ENCODE measurements at places on chromosomes 2 and 18.

DNA sequence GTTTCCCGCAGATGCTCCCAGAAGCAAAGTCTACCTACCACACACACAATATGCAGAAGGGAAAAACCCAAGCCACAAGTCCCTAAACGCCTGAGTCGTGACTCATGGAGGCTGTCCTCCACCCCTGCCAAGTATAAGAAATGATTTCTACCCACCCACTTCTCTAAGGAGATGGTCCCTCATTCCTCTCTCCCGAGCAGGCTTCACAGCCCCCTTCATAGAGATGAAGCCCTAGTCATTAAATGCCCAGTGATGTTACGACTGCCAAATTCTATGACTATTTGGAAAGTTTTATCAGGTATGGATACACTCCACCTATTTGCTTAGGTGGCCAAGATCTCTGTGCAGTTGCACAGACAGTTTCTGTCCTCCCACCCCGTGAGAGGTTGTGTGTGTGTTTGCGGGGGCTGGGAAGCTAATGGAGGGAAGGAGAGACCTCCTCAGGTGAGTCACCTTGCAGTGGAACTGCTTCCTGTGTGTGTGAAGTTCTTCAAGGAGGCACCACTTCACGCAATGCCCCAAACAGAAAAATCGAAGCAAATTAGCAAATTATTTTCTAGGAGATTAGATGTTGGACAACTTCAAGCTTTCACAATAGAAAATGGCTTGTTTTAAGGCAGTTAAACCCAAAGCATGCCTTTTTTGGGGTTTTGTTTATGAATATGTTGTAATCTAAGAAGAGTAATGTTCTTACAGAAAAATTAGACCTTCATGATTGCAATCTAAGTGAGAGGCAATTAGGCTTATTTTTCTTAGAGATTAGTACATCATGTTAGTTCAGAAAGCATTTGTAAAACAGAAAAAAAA lies 175.2 kb downstream of the TGIF1 start:
- no peak for DNase-seq

DNA sequence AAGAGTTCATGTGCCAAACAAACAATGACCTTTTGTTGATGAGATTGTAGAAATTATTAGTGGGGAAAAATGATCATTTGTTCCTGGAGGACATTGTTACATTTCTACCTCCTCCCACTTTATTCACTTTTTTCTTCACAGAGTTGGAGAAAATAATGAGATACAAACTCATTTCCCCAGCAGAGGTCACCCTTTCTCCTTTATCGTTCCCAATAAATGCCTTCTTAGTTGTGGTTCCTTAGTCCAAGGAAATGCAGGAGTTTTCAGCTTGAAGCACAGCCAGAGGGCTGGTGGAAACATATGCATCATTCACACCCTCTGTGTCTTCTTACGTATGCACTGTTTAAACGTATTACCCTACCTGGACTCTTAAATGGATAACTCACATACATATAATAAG lies 108.8 kb downstream of the SLC4A3 start:
- DNase-seq = no peak

GRCh38 chr2:81061016-81061415 lies 756.5 kb upstream of the LRRTM1 start:
- DNase-seq = no peak

- DNase-seq = no peak
Observed at GRCh38 chr2:95005726-95006125, 19.8 kb upstream of the MAL start.

- no peak for DNase-seq
Observed at GRCh38 chr18:26536032-26536431, 12.3 kb downstream of the KCTD1 start.

DNA sequence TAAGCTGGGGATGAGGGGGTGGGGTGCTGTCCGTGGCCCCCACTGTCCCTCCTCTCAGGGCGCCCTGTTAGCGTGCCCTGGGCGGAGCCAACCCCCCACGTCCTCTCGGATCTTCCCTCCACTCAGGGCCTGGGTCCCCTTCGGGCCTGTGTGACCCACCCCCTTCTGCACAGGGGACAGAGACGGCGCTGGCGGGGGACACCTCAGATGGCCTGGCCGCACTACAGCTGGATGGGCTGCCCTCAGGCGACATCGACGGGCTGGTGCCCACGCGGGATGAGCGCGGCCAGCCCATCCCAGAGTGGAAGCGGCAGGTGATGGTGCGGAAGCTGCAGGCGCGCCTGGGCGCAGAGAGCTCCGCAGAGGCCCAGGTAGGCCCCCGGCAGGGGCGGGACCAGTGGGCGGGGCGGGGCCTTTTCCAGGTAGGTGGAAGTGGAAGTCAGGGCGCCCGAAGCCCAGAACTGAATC lies 9.9 kb upstream of the KLHL30 start:
- DNase-seq = no peak

DNA sequence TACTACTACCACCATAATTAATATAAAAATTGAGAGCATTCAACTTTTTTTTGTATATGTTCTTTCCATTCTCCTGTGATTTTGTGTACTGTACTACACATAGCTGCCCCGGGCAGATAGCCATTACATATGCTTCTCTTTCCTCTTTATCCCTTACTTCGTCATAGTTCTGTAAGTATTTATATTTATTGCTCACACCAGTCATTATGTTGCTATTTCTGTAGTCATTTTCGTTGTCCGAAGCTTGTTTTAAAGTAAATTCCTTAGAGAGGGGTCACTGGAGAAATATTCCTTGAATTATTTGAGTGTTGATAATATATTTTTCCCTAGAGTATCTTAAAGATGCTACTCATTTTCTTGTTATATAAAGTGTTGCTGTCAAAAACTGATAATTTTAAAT lies 144.0 kb downstream of the CLIP4 start:
- no peak for DNase-seq

GRCh38 chr2:239354132-239354790 lies 46.6 kb downstream of the HDAC4 start:
- no peak for DNase-seq

GRCh38 chr2:26456440-26457250 lies 21.3 kb downstream of the OTOF start:
- DNase-seq = no peak

DNA sequence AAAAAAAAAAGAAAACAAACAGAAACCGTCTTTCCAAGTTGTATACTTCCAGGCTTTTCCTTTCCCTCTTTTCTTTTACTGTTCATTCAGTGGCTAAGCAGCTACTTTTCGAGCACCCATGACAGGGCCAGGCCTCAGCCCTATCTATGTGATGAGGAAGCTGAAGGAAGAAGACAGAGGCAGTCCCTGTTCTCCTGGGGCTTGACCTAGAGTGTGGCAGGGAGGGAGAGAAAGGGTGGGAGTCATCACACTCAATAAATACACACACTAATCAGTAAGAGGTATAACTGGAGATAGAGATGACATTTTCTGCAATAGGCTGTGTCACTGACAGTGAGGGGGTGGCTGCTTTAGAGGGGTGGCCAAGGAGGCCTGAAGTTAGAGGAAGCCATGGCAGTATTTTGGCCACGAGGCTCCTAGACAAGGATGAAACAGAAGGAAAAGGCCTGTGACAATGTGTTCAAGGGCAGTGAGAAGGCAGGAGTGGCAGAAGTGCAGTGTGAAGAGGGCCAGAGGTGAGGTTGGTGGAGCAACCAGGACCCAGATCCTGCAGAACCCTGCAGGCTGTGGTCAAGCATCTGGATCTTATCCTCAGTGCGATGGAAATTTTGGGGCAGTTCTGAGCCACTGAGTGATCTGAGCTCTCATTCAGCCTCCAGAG lies 131.8 kb upstream of the TTC39C start:
- no peak for DNase-seq

- DNase-seq = no peak
Observed at GRCh38 chr2:184875911-184876310, 277.6 kb downstream of the ZNF804A start.

DNA sequence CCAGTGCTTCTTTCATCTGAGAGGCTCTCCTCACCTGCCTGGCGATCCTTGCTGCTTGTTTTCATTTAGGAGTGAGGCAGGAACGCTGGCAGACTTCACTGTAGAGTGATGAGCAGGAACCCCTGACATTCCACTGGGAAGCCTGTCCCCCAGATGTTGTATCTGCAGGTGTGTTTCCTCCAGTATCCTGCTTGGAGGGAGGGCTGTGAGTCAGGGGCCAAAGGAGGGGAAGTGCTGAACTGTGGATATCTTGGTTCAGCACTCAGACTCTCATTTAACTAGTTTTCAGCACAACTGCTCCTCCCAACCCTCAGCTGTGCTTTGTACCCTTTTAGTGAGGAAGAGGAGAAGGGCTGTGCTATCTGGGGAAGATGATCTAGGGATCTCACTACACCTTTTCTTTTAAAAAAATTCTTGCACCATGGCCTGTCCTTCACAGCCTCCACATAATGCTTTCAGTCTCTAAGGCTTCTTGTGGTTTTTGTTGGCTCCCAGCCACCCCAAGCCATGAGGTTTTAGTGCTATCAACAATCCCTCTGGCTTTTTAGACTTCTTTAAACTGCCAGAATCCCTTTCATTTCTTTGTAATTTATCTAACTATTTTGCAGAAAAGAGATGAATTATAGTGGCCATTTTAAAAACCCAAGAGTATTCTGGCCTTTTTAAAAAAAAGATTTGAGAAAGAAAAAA lies 11.2 kb downstream of the ANKAR start:
- DNase-seq = no peak

- no peak for DNase-seq
Observed at GRCh38 chr2:164369366-164369765, 251.9 kb downstream of the GRB14 start.
